ENCODE measurements at places on chromosomes 1 and 21.
A peak's percentile ranks its signal among the peaks of the same experiment; 100 is the strongest.

DNA sequence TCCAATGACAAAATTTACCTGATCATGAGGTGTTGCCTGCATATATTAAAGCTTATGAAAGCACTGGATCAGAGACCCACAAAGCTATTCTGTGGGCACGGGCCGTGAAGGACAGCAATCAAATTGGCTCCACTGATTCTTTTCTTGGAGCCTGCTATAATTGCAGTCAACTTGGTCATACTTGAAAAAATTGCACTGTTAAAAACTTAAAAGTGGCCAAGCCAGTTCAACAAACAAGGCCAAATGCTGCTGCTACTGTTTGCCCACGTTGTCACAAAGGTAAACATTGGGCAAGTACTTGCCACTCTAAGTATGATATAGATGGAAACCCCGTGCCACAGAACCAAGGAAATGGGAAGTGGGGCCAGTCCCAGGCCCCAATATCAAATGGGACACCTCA is 37.8 kb downstream of the CYP4A11 start:
- no peak for DNase-seq

DNA sequence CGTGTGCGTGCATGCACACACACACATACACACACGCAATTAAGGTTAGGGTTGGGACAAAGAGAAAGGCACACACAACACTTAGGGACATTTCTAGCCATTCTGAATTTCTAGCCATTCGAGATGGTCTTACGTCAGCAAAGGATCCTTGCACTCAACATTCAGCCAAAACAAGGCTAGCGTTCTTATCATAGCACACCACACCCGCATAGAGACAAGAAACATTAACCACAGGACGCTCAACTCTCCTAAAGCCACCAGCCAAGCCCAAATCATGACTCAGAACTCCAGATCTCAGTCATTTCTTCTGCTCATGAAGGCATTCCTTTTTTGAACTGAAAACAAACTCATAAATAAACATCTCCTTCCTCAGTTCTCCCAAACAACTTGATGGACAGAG is 106.8 kb downstream of the LMO4 start:
- no peak for DNase-seq

GRCh38 chr21:46253610-46254124 is 25.1 kb upstream of the LSS start:
- no peak for DNase-seq

GRCh38 chr1:156136970-156137483 is 16.4 kb upstream of the SEMA4A start:
- DNase-seq = no peak

GRCh38 chr1:170660871-170661645 is 2.9 kb upstream of the PRRX1 start:
- no peak for DNase-seq

- DNase-seq = no peak
Observed at GRCh38 chr1:117030271-117030877, 28.8 kb downstream of the CD101 start.

GRCh38 chr21:44047996-44048560 is 36.0 kb downstream of the TRAPPC10 start:
- no peak for DNase-seq

- DNase-seq = no peak
Observed at GRCh38 chr21:44052830-44053226, 40.7 kb downstream of the TRAPPC10 start.

DNA sequence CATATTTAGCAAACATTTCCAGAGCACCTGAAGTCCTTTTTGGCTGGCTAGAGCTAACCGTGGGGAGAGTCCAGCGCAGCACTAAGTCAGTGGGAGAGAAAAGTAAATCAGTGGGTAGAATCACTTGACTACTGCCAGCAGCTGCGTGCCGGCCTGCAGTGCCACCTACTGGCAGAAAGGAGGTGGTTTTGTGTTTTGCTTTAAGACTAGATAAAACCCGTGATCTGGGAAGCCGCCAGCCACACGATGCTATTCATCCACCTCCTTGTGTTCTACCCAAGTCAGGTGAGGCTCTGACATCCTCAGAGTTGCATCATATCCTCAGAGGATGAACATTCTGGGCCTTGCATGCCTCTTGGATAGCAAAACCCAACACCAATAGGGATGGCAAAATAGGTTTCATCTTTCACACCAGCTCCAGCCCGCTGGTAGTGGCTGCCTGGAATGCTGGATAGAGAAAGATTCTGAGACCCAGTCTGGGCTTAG is 14.1 kb upstream of the HEYL start:
- DNase-seq = peak; percentile 55

DNA sequence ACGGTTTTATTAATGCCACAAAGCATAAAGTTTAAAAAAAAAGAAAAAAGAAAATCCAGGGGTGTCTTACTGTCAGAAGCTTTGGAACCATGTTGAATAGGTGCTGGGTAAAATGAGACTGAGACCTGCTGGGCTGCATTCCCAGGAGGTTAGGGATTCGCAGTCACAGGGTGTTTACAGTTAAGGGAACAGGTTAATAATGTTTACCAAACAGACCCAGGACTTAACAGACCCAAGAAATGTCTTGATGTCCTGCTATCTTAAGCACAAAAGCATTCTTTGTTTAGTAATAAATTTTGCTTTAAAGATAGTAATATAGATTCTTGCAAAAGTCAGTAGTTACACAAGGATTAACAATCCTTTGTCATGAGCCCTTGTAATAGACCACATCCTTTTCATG is 54.7 kb downstream of the OLFML3 start:
- no peak for DNase-seq

DNA sequence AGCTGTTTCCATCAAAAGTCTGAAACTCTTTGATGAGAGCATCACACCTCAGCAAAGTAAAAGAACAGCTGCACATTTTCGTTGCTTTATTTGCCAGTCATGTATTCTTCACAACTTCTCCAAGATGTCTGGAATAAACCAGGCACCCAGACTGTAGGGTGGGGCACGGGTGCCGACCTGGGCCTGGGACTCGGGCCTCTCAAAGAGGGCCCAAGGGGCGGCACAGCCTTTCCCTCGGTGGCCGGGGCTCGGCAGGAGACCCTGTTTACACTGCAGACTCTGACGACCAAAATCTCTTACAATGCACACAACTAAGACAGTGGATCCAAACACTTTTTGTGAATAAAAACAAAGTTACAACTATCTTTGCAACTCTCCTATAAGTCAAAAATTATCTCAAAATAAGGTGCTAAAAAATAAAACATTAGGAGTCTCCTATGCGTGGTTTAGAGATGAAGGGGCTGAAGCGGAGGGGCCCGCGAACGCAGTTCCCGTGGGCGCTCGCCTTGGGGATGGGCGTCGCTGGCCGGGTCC is 696 bp downstream of the LSS start:
- no peak for DNase-seq

- DNase-seq = no peak
Observed at GRCh38 chr1:157994704-157995582, 1.5 kb downstream of the KIRREL1 start.

DNA sequence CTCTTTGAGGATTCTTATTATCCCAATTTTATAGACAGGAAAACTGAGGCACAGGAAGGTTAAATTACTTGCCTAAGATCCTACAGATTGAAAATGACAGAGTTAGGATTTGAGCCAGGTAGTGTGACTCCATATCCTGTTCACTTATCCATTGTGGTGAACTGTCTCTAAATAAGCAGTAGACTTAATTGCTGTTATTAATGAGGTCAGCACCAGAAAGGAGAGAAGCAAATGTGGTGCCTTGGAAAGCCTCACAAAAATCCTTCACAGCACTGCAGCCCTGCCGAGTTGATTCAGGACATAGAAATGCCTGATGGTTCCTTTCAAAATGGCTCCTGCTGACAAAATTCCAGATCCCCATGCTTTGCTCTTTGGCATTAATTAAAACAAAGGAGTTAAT is 193.3 kb upstream of the BEND5 start:
- no peak for DNase-seq

DNA sequence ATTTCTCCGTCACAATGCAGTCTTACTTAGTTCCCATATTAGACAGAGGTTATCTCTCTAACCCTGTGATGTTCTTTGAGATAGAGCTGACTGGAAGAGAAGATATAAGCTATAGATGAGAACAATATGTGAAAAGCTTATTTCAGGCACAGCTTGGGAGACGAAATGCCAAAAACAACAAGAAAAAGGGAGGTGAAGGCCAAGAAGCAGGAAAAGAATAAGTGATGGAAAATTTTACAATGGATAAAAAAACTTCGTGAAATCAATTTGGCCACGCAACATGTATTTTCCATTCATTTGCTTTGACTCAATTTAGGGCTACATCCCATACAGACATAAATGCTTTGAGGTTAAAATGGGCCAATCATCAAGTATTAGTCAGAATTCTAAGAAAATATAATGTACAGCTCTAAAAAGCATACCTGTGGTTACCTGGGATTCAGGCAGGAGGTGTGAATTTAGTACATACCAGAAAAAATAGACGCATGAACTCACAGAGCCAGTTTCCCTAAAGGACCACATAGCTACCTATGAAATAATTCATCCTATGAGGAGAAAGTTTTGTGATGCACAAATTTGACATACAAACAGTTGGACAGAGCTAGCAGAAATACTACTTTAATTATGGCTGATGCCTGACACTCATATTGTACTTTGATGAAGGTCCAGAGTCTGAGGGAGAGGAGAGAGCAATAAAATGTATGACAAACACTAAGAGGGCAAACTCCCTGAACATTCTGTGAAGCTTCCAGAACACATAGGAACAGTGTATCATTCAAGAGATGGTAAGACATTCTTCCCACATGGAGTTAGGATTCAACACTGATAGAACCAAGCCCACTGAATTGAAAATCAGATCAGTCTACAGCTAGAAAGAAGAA is 12.1 kb downstream of the RGS1 start:
- no peak for DNase-seq

DNA sequence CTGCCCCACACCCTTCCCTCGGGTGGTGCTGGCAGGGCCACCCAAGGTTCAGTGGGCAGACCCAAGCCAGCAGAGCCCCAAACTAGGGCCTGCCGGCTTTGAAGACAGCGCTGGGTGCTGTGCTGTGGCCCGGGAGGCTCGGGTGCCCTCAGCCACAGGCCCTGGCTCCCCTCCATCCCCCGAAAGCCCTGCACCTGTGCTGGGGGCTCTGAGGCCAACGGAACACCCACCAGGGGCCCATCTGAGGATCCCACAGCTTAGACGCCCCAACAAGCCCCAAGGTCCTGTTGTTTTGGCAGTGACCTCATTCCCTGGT is 8.6 kb downstream of the ITGB2 start:
- no peak for DNase-seq

GRCh38 chr21:33394260-33394659 is 9.0 kb upstream of the IFNGR2 start:
- no peak for DNase-seq

DNA sequence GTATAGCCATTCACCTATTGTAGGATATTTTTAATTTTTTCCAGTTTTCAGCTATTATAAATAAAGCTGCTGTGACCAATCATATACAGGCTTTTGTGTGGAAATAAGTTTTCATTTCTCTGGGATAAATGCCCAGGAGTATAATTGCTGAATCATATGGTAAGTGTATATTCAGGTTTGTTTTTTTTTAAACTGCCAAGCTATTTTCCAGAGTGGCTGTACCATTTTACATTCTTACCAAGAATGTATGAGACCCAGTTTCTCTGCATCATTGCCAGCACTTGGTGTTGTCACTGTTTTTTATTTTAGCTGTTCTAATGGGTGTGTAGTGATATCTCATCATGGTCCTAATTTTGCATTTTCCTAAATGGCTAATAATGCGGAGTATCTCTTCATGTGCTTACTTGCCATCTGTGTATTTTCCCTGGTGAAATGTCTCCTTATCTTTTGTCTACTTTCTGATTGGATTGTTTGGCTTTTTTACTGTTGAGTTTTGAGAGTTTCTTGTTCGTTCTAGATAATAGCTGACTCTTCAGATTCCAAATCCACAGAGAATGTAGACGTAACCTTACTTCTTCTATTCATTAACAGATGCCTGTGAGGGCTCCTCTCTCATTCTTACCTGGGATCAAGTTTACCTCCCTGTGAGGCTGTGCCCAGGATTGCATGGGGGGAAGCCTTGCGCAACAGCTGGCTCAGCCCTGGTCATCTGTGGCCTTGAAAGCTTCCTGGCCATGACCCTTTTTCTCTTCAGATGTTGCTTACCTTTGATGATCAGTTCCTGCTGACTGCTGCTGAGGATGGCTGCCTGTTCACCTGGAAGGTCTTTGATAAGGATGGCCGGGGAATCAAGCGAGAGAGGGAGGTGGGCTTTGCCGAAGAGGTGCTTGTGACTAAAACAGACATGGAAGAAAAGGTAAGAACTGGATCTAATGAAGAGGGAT is 42.6 kb downstream of the CFAP57 start:
- no peak for DNase-seq

DNA sequence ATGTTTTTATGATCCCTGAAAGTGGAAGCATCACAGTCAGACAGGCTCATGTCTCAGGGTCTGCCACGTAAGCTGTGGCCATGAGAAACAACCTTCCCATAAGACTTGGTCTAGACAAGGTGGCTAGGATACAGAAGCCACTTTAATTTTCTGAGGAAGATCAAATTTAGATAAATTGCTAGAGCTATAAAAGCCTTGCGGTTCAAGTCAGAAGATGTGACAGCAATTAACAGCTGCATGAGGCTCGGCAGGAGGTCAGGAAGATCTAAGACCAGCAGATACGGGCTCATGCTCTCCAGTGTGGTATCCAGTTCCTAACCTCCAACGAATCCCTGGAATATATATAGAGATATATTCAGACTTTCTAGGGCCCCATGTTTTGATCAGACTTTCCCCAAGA is 577.1 kb downstream of the PLPP3 start:
- no peak for DNase-seq

- DNase-seq = no peak
Observed at GRCh38 chr1:219492717-219493116, 120.2 kb downstream of the ZC3H11B start.
